ENCODE measurements at places on chromosomes 1 and 21.

- no peak for DNase-seq
Observed at GRCh38 chr1:186165303-186165702, 209.8 kb downstream of the TPR start.

DNA sequence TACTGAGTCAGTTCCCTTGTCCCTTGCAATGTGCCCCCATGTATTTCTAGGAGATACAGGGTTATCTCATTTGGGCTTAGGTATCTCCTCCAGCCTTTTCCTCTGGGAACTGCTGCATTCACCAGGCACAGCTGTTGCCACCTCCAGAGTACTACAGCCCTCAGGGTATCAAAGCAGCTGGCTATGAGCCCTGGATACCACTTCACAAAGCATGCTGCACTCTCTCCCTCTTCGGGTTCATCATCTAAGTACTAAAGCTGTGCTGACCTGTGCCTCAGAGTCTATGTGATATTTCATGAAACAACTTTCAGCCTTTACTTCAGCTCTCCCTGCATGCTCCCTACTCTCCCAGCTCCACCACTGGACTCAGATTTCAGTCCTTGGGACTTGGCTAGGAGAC, 62.3 kb downstream of the CCDC185 start:
- no peak for DNase-seq

DNA sequence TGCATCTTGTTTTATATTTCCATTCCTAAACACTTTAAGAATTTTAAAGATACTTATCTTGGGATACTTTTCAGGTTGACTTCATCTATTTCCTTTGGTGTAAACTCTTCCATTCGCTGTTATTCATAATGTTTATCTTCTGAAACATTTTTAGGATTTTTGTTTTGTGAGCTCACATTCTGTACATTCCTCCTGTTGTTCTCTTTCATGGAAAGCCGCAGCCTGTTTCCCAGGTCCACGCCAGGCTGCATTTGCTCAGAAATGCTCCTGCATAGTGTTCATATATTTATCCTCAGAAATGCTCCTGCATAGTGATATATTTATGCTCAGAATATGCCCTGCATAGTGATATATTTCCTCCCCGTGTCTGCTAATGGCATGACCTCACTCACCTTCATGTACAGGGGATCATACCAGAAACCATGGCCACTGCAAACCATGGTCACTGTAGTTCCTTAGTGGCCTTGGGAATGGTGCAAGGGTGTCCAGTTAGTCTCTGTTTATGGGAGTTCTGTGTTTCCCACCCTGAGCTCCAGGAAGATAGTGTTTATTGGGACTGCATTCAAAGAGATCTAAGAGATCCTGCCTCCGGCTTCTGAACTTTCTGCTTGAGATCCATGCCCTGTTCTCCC, 153.9 kb upstream of the GREM2 start:
- DNase-seq = no peak

DNA sequence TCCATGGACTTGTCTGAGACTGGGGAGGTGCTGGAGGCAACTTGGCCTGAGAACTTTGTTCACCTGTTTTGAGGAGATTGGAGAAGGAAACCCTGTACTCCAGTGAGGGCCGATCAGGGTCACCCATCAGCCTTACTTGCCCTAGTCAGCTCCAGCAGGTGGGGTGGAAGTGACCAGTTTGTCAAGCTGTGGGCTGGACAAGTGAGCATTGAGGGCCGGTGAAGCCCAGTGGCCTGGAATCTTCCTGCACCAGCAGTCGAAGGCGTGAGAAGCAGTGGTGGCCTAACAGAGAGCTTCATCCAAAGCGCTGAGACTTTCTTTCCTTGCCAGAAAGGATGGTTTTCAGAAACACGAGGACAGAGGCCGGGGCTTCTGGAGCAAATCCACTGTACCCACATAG, 9.6 kb downstream of the SLC37A1 start:
- no peak for DNase-seq

DNA sequence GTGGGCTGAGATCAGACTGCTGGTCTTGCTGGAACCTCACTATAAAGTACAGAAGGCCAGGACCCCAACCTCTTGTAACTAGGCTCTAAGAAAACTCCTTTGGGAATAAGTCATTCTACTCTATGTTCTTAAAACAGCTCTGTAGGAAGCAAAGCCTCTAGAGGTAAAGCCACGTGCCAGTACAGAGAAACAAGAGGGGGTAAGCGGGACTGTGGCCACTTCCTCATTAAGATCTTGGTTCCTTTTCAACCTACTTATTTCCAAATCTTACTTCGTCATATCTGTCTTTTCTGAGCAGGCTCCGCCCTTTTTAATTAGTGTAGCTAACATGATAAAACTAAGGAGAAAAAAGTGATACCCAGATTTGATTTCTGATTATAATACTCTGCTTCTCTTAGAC, 3.8 kb downstream of the NCSTN start:
- peak; percentile 84 for DNase-seq

- peak; percentile 30 for DNase-seq
Observed at GRCh38 chr1:153769221-153769620, 6.0 kb upstream of the SLC27A3 start.

Measured in suppressor macrophage treated with lipopolysaccharide for 1 hour (primary cell).